Anterior cingulate cortex (tissue), 58 donors: ENCODE measurements at places on chromosomes 7 and 10.

GRCh38 chr7:116966601-116967000 lies 13.3 kb downstream of the ST7 start:
- no peak for DNase-seq

DNA sequence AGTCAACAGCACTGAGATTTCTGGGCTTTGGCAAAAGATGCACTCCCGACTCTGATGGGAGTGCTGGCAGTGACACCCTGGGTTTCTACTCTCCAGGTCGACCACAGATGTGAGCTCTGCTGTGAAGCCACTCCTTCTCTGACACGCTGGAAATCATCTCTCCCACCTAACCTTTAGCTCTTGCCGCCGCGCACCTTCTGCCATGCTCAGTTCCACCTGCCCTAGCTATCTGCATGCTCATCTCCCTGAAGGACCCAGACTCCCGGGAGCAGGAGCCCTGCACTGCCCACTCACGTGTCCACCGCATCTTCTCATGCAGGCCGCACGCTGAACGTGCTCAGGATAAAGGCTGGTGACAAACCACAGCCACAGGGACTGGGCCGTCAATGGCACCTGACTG lies 174.8 kb downstream of the TNS3 start:
- DNase-seq, result no peak

- DNase-seq, result no peak
These were observed 906 bp downstream of the CDK1 start for GRCh38 chr10:60778971-60779796.

GRCh38 chr10:49651039-49651835 lies 28.2 kb upstream of the C10orf53 start:
- no peak for DNase-seq

GRCh38 chr10:25701652-25702051 lies 232.4 kb upstream of the MYO3A start:
- no peak for DNase-seq

GRCh38 chr10:124738441-124738840 lies 5.7 kb downstream of the FAM53B start:
- no peak for DNase-seq

DNA sequence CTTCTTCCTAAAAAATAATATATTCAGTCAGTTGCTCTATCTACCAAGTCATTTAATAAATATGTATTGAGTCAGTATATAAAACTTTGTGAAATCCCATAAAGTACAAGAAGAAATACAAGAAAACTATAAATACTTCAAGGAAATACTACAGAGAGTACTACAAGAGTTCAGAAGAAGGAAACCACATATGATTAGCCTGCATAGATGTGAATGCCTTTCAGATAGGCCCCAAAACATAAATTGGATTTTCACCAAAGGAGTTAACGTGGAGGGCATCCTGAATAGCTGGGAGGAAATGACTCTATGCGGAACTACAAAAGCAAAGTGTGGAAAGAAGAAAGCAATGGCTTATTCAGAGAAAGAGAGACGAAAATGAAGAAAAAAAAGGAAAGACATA lies 120.1 kb downstream of the LRRN3 start:
- no peak for DNase-seq

GRCh38 chr7:159057647-159058046 lies 87.0 kb downstream of the VIPR2 start:
- DNase-seq, result no peak

DNA sequence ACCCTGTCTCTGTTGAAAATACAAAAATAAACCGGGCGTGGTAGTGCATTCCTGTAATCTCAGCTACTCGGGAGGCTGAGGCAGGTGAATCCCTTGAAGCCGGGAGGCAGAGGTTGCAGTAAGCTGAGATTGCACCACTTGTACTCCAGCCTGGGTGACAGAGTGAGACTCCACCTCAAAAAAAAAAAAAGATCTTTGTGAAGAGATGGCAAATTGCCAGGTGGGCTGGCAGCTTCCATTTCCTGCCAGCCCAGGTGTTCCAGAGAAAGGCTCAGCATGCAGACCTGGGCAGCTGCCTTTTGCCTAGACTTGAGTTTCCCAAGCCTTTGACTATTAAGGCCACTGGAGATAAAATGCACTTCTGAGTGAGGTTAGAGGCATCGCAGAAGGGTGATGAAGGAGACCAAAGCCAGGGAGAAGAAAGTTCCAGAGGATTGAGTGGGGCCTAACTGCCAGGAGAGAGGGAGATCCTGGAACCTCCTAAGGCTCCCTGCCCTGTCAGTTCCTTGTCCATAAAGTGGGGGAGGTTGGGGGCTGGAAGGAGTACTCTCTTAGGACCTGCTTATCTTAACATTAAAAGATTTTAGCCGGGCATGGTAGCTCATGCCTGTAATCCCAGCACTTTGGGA lies 10.0 kb upstream of the DDIT4 start:
- no peak for DNase-seq

GRCh38 chr7:7681191-7681935 lies 37.0 kb downstream of the RPA3 start:
- no peak for DNase-seq

DNA sequence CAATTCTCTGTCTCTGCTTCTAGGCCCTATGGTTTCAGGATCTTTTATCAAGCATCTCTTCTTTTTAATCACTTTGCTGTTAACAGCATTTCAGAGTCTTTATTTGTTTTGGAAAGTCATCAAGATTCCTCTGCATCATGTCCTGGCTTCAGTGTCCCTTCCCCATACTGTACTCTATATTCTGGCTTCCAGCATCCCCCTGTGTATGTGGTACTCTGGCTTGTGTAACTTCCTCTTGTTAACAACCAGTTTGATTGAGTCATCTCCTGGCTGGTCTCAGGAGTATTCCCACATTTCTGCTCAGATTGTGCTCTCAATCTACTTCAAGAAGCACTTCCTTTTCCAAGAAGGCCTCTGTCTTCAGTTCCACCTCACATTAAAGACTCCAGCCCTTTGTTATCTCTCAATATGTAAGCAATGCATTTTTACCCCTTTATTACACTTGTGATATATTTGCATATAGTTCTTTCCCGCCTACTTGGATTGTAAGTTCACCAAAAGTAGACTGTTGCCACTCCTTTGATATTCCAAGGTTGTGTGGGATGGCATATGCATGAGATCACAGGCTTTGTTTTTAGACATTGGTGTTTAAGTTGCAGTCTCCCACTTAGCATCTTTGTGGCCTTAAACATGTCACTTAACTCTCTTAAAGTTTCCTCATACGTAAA lies 15.1 kb upstream of the ATE1 start:
- DNase-seq, result no peak

- no peak for DNase-seq
These were observed 192.5 kb upstream of the POT1 start for GRCh38 chr7:125122173-125122572.

- DNase-seq, result no peak
These were observed 265.1 kb upstream of the ZNF32 start for GRCh38 chr10:43913676-43914235.

DNA sequence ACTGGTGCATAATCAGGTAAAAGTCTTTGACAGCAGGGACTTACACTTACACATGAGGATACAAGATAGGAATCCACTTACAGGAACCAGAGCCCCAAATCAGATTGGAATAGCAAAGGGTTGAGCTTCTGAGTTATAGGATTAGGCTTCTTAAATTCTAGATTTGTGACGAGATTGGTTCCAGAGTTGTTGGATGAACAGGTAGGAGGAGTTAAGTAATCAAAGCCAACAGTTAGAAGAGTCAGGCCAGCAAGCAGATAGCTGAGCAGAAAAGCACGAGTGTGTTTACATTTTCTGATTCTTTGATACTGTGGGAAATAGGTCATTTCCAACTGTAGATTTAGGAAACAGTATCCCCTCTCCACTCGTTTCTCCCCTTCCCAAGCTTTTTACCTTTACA lies 167.0 kb downstream of the MDFIC start:
- DNase-seq, result no peak

- DNase-seq, result peak; percentile 39
These were observed 30.6 kb upstream of the PFKFB3 start for GRCh38 chr10:6171881-6172695.

- DNase-seq, result no peak
These were observed 15.9 kb downstream of the ITPRIP start for GRCh38 chr10:104322416-104322782.

- no peak for DNase-seq
These were observed 43.3 kb upstream of the BTRC start for GRCh38 chr10:101310529-101311184.

- DNase-seq, result no peak
These were observed 12.2 kb downstream of the LANCL2 start for GRCh38 chr7:55377162-55377817.

DNA sequence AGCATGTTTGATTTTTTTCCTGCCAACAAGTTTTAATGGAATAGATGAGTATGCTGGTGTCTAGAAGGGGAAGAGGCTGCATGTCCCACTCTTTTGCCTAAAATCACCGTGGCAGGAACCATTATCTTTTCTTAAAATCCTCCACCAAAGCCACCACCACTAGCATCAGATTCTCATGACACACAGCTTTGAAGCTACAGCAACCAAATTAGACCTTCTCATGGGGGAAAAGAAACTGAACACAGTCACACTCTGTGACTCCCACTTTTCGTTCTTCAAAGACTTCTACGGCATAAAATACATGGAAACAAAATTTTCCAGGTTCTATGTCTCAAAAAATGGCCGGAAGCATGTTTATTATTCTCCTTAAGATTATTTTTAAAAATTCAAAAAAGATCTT lies 81.8 kb downstream of the SGMS1 start:
- no peak for DNase-seq

- DNase-seq, result no peak
These were observed 89.2 kb upstream of the MKLN1 start for GRCh38 chr7:131238347-131238931.

DNA sequence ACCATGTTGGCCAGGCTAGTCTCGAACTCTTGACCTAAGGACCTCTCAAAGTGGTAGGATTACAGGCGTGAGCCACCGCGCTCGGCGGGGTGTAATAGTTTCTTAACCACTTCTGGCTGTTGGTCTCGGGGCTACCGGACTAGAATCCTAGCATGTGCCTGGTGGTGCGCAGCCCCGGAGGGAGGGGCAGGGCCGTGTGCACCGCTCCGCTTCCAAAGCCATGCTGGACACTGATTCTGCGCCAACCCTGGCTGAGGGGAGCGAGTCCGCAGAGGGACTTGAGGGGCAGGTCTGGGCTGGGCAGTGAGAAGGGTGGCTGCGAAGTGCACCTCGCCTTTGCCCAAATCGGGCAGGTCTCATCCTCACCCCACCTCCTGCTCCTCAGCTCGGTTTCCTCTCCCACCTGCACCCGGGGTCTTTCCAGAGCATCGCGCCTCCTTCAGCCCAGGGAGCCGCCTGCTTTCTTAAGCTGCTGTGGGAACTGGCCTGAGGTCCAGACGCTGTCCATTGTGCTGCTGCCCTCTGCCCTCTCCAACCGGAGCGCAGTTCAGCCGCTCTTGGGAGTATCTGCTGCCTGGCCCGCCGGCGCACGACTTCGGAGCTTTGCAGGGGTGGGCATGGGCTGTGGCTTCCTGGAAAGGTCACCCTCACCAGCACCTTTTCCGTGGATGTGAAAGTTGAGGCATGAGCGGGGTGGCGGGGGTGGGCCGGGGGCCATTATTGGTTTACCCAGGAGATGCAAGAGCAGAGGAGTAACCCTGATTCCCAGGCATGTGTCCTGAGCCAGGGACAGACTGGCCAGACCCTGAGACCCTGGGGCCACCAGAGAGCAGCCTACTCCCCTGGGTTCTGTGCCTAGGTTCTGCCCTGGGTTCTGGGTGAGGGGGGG lies 422.6 kb upstream of the NUPR2 start:
- no peak for DNase-seq

DNA sequence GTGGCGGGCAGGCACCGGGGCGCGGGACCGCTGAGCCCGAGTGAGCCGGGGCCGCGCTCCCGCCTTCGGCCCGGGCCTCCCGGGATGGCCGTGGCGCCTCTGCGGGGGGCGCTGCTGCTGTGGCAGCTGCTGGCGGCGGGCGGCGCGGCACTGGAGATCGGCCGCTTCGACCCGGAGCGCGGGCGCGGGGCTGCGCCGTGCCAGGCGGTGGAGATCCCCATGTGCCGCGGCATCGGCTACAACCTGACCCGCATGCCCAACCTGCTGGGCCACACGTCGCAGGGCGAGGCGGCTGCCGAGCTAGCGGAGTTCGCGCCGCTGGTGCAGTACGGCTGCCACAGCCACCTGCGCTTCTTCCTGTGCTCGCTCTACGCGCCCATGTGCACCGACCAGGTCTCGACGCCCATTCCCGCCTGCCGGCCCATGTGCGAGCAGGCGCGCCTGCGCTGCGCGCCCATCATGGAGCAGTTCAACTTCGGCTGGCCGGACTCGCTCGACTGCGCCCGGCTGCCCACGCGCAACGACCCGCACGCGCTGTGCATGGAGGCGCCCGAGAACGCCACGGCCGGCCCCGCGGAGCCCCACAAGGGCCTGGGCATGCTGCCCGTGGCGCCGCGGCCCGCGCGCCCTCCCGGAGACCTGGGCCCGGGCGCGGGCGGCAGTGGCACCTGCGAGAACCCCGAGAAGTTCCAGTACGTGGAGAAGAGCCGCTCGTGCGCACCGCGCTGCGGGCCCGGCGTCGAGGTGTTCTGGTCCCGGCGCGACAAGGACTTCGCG lies 534 bp downstream of the FZD9 start:
- DNase-seq, result no peak

DNA sequence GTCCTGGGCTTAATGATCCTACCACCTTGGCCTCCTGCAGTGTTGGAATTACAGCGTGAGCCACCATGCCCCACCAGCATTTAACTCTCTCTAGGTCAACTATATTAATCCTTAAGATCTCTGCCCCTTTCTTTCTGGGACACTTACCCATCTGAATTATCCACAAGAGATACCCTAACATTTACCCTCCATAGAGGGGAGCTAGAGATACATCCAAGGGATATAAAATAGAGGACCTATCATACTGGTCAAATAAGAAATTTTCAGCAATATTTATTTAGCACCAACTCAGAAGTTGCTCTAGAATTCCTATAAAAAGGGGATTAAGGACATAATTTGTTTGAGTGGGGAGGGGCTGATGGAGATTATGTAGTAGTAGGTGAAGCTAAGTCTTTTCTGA lies 96.5 kb downstream of the OTUD1 start:
- no peak for DNase-seq

- no peak for DNase-seq
These were observed 13.6 kb downstream of the SPOCK2 start for GRCh38 chr10:72074574-72075375.

GRCh38 chr7:139897422-139898090 lies 68.5 kb downstream of the TBXAS1 start:
- DNase-seq, result no peak

DNA sequence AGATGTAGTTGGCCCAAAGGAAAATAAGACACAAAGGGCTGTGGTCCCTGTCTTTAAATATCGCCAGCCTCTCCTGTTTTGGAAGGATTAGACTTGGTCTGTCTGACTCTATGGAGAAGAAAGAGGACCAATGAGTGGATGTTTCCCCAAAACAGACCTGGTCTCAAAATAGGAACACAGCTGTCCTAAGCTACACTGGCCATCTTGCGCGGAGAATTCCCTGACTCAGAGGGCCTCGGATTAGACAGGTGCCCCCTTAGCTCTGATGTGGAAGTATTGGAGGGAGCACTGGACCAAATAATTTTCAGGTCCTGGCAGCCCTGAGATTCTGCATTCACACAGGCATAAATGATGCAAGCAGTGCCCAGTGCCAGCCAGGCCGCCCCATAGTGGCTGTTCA lies 56.1 kb downstream of the CHST15 start:
- DNase-seq, result no peak
